Activated T-helper 2 cell treated with anti-CD3 and anti-CD28 coated beads, Interferon-gamma antibody, Interleukin-2, Interleukin-4, amounts not matched to agents 10 μg/mL and 5 μg/mL and 100 μg/mL, durations not matched to agents 14 hours and 24 hours and 36 hours (primary cell): ENCODE measurements at places on chromosomes 7 and 10.

DNA sequence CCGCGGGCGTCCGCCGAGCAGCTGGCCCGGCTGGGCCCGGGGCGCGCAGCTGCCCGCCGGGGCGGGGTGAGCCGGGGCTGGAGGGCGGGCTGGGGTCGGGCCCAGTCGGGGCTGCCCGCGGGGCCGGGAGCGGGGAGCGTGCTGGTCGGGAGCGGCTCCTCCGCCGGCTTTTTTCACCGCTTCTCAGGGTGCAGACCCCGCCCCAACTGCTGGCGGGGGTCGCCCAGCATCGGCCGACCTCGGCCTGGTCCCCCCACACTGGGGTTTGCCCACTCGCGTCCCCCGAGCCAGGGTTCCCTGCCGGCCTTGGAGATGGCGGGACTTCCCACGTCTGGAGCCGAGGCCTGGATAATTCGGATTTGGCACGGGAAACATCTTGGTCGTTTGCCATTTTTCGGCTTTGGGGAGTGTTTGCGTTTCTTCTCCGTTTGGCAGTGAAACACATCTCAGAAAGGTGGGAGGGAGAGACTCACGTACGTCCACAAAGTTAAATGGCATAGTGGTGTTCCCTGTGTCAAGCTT, 432 bp downstream of the TMEM248 start:
- H3K27ac ChIP-seq: peak overlapping the region; percentile 90
- H3K27me3 ChIP-seq: no peaks in the 10 kb centered on the region
- peak overlapping the region; percentile 92 for H3K4me3 ChIP-seq
- peaks cover 29% of the 10 kb centered on the region for H3K36me3 ChIP-seq
- peaks cover 24% of the 10 kb centered on the region for H3K4me1 ChIP-seq
- DNase-seq: peak; percentile 15

DNA sequence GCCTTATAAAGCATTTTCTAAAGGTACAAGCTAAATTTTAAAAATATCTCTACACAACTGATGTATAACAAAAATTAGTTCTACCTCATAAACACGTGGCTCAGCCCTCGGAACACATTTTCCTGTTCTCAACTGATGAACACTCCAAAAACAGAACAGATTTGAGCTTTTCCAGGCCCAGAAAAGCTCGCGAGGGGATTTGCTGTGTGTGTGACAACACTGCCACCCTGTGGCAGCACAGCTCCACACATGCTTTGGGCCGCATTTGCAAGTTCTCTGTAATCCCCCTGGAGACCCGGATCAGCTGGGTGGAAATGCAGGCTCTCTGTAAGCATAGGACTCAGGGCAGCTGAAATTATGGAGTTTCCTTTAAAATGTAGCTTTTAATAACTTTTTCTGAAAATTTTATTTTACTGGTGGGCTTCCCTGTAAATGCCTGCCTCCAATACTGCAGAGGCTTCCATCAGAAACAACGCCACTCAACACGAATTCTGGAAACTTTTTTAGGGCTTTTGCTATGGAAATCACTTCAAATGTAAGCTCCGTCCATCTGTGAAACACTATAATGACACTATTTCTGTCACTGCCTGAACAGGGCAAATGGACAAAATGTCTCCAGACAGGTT, 155.5 kb downstream of the COBL start:
- peaks cover 34% of the 10 kb centered on the region for H3K27me3 ChIP-seq
- H3K36me3 ChIP-seq: no peaks in the 10 kb centered on the region
- DNase-seq: peak; percentile 25
- no peak overlapping the region for H3K27ac ChIP-seq
- H3K4me1 ChIP-seq: peaks cover 16% of the 10 kb centered on the region

DNA sequence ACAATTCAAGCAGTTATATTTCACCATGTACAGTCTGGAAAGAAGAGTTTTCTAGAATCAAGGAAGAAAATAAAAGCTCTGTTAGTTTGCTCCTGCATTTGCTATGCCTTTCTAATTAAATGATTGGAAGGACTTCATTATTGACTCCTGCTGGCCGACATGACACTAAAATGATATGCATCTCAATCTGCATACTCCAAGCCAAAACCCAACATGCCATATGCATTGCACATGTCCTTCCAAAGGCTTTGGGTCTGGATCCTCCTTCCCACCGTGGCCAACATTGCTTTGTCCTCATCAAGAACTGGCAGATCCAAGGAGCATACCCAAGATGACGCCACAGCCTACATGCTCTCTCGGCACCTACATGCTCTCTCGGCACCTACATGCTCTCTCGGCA, 46.5 kb downstream of the PAXIP1 start:
- no peaks in the 10 kb centered on the region for H3K27me3 ChIP-seq
- H3K4me3 ChIP-seq: no peak overlapping the region
- H3K4me1 ChIP-seq: no peaks in the 10 kb centered on the region
- H3K36me3 ChIP-seq: peaks cover 76% of the 10 kb centered on the region
- no peak overlapping the region for H3K27ac ChIP-seq

GRCh38 chr10:25914776-25915175, 19.3 kb upstream of the MYO3A start:
- no peaks in the 10 kb centered on the region for H3K27me3 ChIP-seq
- no peak overlapping the region for H3K4me3 ChIP-seq
- H3K36me3 ChIP-seq: no peaks in the 10 kb centered on the region
- no peak for DNase-seq
- H3K27ac ChIP-seq: no peak overlapping the region

DNA sequence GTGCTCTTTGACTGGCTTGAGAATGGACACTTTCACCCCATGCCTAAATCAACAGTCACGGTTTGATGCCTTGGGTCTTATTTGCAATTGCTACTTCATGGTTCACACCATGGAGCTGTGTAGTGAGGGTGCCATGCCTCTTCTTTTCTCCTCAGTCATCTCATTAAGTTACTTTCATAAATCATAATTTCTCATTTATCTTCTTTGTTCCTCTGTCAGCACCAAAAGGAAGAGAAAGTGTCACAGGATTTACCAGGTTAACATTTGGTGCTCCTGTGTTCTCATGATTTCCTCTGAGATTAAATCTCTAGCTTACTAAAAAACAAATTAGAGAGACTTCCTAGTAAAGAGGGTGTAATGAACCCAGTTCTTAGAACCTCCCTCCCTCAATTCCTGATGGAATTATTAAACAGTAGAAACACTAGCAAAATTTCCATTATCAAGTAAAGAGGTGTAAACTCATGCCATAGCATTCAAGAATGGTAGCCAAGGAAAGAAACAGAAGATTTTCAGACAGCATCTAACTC, 75.7 kb downstream of the RAMP3 start:
- H3K4me1 ChIP-seq: peaks cover 3% of the 10 kb centered on the region
- no peak overlapping the region for H3K4me3 ChIP-seq
- H3K36me3 ChIP-seq: no peaks in the 10 kb centered on the region
- no peak overlapping the region for H3K27ac ChIP-seq
- DNase-seq: no peak

- no peaks in the 10 kb centered on the region for H3K27me3 ChIP-seq
- peaks cover 17% of the 10 kb centered on the region for H3K4me1 ChIP-seq
- no peak for DNase-seq
- no peak overlapping the region for H3K27ac ChIP-seq
- no peak overlapping the region for H3K4me3 ChIP-seq
Observed at GRCh38 chr7:12695965-12696364, 8.5 kb downstream of the ARL4A start.
